H9 (cell line): ENCODE measurements at places on chromosomes 4 and X.

- DNase-seq, result no peak
These were observed 87.9 kb upstream of the WDR1 start for GRCh38 chr4:10204401-10205058.

GRCh38 chrX:14528629-14529289, 577 bp upstream of the GLRA2 start:
- DNase-seq, result peak; percentile 60

GRCh38 chrX:153882086-153882498, 3.9 kb downstream of the L1CAM start:
- DNase-seq, result no peak

GRCh38 chr4:26083987-26084386, 170.0 kb downstream of the SMIM20 start:
- no peak for DNase-seq

GRCh38 chr4:16705341-16705740, 193.1 kb downstream of the LDB2 start:
- no peak for DNase-seq

DNA sequence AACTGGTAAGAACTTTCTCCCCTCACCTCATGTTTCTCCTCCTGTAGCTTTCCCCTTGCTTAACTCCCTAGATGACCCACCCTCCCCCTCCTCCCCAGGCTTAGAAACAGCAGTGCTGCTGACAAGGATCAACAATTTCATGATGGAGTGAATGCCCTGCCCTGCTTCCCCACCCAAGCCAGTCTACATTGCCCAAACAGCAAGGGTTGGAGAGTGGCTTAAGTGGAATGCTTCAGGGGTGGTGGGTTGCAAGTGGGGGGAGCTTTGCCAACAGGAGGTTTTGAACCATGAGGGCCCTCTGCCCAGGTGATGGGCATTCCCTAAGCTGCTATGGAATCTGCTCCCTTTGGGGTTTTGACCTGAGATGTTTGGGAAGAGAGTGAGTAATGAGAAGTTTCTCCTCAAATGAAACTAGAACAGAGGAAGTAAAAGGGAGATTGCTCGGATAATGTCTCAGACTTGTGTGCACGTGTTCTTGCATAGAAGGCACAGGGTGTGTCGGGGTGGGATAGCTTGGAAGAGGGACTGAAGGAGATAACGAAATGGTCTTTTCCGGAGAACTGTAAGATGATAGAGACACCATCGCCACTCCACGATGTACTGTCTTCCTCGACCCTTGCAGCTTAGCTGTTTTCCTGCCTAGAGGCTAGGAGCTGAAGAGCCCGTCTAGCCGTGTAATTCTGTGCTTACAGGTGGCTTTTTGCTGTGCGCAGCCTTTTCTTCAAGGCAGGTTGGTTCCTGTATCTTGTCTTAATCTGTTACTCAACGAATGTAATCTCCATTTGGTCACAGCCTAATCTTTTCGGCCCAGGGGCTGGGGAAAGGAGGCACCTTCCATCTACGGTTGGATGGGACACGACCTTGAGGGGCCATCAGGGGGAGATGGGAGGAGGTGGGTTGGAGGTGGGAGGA, 10.1 kb downstream of the GDPD2 start:
- DNase-seq, result no peak

- DNase-seq, result no peak
These were observed 6.3 kb downstream of the SSR4 start for GRCh38 chrX:153800746-153801145.

GRCh38 chr4:6128221-6128850, 72.0 kb downstream of the JAKMIP1 start:
- DNase-seq, result no peak

DNA sequence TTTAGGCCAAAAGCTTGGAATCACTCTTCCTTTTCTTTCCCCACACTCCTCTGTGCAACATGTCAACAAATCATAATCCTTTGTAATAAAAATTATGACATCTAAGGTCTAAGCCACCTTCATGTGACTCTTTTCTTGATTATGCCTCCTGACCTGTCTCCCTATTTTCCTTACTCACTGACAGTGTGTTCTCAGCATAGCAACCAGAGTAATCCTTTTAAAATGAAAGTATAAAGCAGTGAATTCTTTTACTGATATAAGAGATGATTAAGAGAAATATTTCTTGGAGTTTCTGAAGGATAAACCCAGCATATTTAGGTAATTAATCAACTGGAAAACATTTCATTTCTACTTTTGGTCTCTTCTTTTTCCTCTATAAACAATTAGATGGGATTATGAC, 44.7 kb downstream of the USO1 start:
- DNase-seq, result no peak

DNA sequence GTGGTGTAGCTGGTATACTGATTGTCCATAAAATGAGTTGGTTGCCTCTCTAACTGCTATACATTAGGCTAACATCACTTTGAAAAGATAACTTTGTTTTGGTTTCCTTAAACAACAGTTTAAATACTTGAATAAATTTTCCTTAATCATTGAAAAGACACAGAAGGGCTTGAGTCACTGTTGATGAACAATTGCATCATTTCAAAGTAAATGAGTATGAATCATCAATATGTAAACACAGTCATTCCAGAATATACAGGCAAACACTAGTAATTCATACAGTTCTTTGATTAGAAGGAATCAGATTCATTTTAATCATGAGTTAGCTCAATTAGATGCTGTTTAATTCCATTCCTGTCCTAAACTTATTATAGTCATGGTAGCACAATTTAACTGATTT, 160.6 kb downstream of the AFF2 start:
- DNase-seq, result no peak

DNA sequence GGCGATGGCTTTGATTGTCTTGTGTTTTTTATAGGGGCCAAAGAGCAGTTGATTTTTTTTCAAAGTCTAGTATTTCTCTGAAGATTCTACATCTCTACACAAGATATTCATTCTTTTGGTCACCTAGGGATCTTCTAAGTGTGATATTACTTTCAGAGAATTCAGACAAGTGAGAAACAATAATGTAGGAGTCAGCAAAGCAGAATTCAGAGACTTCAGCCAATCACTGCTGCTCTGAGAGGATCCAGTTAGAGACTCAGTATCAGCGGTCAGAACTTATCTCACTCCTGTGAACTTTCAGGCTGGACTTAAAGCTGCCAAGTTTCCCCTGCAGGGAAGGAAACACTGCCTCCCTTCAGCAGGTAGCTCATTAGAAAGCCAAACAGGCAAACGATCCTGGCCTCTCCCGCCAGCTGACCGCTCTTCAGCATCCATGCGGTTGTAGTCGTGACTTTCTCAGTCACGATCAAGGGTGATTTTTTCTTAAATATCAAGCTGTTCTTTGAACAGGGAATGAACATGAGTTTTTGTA, 59.2 kb downstream of the NSUN7 start:
- no peak for DNase-seq

GRCh38 chr4:36310793-36311192, 29.4 kb downstream of the DTHD1 start:
- no peak for DNase-seq

GRCh38 chr4:89929425-89930159, 34.9 kb downstream of the MMRN1 start:
- no peak for DNase-seq

GRCh38 chr4:145935253-145936141, 3.1 kb downstream of the ZNF827 start:
- DNase-seq, result peak; percentile 62

DNA sequence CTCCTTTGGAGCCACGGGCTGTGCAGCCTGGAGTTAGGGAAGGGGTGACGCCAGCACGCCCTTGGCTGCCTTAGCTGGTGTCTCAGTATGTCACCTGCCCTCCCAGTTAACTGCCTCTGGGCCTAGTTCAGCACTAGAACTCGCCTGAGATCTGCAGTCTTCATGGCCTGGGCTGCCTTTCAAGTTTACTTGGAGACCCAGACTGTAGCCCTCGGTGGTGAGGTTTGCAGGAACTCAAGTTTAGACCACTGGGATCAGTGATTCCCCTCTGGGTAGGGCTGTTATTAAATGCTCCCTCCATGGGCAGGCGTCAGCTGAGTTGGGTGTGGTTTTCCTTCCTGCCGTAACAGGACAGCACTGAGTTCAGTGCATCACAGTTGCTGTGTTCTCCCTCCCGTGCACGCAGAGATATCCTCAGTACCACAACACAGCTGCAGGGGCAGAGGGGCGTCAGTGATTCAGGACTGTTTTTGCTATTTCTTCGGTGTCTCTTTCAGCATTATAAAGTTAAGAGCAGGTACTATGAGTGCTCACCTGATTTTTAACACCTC, 30.5 kb downstream of the PLAC8 start:
- no peak for DNase-seq

GRCh38 chr4:74638001-74638400, 156.3 kb downstream of the BTC start:
- DNase-seq, result no peak

DNA sequence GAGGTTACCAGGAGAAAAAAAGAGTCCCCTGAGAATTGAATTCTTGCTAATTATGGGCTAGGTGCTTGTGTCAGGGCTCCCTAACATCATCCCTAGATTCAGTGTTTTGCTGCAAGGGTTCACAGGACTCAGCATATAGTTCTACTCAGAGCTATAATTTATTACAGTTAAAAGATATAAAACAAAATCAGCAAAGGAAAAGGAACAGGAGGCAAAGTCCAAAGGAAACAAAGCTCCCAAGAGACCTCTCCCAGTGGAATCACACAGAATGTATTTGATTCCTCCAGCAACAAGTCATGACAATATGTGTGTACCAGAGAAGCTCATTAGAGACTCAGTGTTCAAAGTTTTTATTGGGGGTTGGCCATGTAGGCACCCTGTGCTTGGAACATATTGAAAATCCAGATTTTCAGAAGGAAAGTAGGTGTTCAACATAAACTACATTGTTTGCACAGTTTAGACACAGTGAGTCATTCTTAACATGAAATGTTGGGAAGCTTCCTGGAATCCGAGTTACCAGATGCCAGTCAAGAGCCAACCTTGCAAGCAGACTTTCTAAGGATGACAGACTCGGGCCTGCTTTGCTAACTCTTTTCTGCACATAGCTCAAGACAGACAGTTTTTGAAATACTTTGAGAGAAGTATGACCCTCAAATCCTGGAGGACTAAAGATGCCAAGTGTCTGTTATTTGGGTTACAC, 311.3 kb upstream of the EMCN start:
- no peak for DNase-seq

DNA sequence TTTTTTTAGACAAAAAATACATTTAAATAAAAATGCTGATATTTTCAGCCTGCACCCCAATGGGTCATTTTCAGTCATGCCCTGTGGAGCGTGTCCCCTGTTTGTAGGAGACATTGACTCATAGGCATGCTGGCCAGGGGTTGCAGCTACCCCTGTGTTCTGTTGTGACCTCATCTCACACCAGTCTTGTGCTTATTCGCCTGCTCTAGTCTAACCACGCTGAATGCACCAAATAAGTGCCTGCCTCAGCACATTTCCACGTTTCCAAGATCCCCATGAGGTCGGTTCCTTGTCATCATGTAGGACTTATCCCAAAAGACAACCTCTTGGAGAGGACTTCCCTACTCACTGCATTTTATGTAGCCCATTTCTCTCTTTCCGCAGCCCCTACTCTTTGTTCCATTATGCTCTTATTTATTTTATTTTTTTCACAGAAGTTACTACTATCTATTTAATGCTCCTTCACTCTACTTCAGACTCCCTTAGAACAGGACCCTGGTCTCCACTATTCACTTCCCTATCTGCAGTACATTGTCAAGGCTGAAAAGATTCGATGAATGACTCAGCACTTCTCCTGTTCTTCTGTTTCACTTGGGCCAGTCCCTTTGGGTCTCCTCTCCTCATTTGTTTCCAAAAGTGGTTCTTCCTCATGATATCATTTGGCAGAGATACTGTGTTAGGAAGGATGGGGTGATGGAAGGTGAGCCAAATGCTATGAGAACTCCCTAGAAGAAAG, 109.7 kb downstream of the MSL3 start:
- DNase-seq, result no peak

DNA sequence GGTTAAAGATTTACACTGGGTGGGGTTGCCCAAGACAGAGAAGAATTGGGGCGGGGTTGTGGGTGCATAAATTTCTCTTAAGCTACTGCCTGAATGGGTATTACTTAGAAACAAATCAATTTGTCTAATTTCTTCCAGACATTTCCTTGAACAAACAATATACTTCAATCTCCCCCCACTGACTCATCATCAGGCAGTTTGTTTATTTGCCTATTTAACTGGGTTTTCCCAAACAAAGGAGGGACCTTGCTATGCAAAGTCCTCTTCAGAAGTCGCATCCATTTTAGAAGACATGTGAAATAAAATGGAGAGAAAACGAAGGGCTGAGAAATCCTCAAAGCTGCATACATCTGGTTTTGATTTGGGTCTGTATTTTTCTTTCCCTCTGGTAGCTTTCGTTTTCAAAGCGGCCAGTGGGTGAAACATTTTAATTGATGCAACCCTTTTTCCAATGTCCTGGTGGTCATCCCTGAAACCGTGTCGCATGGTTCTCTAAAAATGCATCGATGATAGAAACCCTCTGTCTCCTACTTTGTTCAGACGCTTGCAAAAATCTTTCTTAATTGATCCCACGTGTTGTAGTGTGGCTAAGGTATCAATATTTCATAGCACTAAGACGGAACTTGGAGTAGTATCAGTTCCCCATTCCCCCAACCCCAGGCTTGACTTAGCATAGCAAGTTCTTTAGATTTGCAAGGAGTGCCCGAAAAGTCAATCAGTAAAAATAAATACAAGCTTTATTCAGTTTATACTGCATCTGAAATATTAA, 115.1 kb upstream of the MXRA5 start:
- DNase-seq, result no peak

- DNase-seq, result no peak
These were observed 143.5 kb upstream of the HPGD start for GRCh38 chr4:174665799-174666198.

GRCh38 chr4:185734214-185734613, 77.8 kb downstream of the SORBS2 start:
- DNase-seq, result no peak

DNA sequence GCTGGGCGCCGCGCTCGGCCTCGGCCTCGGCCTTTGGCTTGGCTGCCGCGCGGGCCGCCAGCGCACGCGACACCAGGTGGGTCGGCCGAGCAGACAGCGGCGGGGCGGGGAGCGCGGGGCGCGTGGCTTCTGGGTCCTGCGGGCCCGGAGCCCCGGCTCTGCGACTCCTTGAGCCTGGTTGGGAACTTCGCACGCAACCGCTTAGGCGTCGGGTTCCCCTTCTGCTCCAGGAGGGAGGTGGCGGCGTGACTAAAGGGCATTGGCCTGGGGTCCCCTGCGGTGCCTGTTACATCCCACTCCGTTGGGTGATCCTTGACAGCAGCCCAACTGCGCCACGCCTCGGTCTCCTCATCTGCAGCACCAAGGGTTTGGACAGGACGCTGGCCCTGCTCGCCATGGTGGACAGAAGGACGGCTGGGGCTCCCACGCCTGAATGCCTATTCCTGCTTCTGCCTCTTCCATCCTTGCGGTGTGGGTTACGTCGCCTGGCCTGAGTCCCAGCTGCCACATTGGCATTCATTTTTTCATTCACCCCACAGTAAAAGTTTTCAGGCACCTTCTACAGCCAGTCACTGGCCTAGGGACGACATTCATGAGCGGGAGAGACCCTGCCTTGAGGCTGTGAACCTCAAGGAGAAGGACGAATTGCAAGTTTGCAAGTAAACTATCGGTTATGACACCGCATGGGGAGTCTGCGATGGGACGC, 631 bp downstream of the EVC start:
- DNase-seq, result peak; percentile 57
